ENCODE measurements at places on chromosomes 12 and 14. TPM values are rescaled to one million over a fixed set of nuclear protein-coding genes. Genes with fewer than 3 reads are reported as not detected.
A peak's percentile ranks its signal among the peaks of the same experiment; 100 is the strongest.

Gene FGF23
- polyA plus RNA-seq: not detected

Gene DNAJC22
- not detected for polyA plus RNA-seq

Gene FSCB
- not detected for polyA plus RNA-seq

Gene CPNE6
- polyA plus RNA-seq: not detected

Gene LRR1
- 30.1 TPM for polyA plus RNA-seq

DNA sequence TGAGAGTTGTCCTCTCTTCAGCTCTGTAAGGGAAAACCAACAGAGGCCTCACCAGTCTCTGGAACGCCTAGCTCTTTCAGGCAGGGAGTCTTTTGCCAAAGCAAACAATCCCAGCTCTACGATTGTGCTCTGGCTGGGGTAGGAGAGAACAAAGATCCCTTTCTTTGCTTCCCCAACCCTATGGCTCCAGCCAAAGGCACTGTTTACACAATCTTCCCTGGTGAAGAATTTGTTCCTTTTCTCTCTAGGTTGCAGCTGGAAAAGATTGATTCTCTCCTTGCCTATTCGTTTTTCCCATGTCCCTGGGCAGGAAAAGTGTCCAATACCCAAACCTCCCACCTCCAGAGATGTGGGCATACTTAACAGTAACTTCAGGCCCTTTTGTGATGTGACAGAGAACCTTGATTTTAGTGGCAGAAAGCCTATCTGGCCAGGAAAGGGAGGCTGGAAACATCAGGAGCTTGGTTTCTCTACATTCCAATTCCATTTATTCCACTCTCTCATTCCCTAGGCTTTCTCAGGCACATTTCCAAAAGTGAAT is 16.8 kb downstream of the ATP5MC2 start:
- peak; percentile 31 for DNase-seq

DNA sequence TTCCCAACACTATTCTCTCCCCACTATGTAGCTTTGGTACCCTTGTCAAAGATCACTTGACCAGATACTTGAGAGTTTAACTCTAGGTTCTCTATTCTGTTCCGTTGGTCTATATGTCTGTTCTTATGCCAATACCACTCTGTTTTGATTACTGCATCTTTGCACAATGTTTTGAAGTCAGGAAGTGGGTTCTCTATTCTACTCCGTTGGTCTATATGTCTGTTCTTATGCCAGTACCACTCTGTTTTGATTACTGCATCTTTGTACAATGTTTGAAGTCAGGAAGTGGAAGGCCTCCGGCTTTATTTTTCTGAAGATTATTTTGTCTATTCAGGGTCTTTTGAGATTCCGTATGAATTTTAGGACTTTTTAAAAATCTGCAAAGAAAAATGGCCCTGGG is 2.7 kb upstream of the NDUFA12 start:
- DNase-seq: no peak

- no peak for DNase-seq
Measured at GRCh38 chr12:52270541-52271070, 3.8 kb upstream of the KRT86 start.

- no peak for DNase-seq
Measured at GRCh38 chr14:61401461-61401860, 80.1 kb downstream of the PRKCH start.

- DNase-seq: no peak
Measured at GRCh38 chr14:79820866-79821535, 390.3 kb downstream of the DIO2 start.

DNA sequence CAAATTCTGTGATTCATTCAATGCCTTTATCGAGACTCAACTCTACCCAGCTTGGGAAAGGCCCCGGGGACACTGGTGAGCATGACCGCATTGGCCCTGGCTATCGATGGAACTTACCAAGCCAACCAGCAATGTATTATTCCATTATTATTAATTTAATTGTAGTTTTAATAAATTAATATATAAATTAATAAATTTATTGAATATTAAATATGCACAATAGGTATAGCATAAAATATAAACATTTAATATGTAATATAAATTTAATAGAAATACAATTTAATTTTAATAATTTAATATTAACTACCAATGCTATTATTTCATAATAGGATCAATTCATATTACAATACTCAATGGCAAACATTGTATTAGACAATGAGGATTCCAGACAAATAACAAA is 163.4 kb downstream of the DPF3 start:
- DNase-seq: no peak

- no peak for DNase-seq
Measured at GRCh38 chr12:132150780-132151144, 6.5 kb downstream of the NOC4L start.

GRCh38 chr14:20751963-20752562 is 6.4 kb downstream of the EDDM3A start:
- no peak for DNase-seq

- DNase-seq: peak; percentile 92
Measured at GRCh38 chr14:81400202-81400678, at the start of gene STON2. TSS of gene STON2 (minus strand) at chr14:81400324. CDS start at chr14:81398382, 1,942 bp downstream.

- DNase-seq: no peak
Measured at GRCh38 chr12:62916632-62917425, 18.1 kb downstream of the PPM1H start.

GRCh38 chr12:106133136-106134087 is 5.3 kb downstream of the NUAK1 start:
- DNase-seq: peak; percentile 77

DNA sequence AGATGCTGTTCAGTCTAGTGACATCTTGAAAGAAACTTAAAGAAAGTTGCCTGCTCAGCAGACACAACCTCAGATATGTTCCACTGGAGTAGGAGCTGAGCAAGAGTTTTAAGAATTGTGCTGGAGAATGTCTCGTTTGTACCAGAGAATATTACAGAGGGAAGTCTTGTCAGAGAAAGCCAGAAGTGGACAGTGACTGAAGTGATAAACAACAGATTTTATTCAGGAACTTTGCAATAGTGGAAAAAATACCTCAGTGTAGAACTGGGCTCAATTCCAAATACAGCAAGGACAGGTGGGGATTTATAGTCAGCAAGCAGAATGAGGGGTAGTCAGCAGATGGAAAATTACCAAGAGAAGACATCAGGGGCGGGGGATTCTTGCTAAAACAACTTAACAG is 18.6 kb downstream of the ZDHHC17 start:
- no peak for DNase-seq

- DNase-seq: no peak
Measured at GRCh38 chr14:33958605-33959226, 7.8 kb upstream of the EGLN3 start.

GRCh38 chr12:114476159-114476558 is 70.2 kb upstream of the TBX5 start:
- DNase-seq: no peak

DNA sequence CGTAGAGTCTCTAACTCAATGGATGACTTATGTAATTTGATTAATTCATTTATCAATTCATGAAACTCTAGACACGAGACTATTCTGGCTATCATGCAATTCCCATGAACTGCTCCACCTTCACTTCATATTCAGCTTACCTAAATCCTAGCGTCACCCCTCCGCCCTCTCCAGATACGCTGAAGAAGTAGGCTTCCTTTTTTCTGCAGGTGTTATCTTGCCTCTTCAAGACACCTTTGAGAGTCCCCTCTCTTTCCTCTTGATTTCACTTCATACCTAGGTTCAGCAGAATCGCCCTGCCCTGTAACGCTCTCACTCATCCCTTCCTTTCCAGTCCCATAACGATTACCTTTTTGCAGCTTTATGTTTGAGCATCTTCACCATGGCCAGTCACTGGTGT is 4.0 kb upstream of the RNASE4 start:
- DNase-seq: no peak

- no peak for DNase-seq
Measured at GRCh38 chr12:38501991-38502390, 185.4 kb downstream of the ALG10B start.
